Hepatocyte (in vitro differentiated cells): ENCODE measurements at places on chromosomes 1 and 21. TPM values are rescaled to one million over a fixed set of nuclear protein-coding genes. Genes with fewer than 3 reads are reported as not detected.

The TRIM62 gene
- 2.1 and 2.5 TPM in 2 replicates for total RNA-seq

DNA sequence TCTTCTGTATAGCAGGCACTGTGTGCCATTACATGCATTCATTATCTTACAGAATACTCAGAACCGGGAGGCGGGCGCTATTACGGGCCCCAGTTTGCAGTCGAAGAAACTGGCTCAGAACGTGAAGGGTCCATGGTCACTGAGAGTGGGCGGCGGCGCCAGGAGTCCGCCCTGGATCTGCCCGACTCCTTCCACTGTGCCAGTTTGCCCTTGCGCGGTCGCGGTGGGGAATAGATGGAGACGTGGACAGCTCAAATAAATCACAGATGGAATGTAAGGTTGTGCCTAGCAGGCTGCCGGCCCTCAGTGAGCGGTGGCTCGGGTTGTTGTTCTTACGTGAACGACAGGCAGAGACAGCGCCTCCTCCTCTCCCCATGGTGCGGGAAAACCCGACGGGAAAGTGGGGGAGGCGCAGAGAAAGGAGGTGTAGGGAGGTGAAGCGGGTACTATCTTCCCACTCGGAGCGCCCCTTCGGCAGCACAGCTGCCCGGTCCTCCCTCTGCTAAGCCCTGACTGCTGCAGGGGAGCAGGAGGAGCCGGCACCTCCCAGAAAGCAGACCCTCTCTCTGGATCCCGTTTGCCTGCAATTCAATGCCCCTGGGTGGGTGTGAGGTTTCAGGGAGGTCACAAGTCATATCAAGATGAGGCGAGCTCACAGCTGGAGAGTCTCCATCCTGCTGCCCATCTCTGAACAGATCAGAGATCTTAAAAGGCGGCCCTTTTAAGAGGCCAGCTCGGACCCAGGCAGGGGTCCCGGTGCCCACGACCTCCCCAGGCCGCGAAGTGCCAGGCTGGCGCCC is 1.1 kb downstream of the COL9A2 start:
- DNase-seq = peak; percentile 49

DNA sequence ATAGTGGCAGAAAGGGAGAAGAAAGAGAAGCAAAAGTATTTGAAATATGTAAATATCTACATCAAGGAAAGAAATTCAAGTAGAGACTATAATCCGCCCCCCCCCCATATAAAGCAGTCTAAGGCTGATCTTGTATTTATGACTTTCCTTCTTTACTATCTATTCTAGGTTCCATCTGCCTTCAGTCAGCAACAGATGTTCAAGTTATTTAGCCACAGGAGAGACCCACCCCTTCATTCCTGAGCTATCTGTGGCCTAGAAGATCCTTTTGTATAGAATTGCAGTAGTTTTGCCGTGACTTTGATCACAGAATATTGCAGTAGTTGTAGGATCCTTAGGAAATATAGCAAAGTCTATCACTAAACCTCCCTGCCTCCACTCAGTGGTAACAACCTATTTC is 10.7 kb upstream of the BSDC1 start:
- DNase-seq = no peak

GRCh38 chr1:6948416-6948815 is 163.2 kb downstream of the CAMTA1 start:
- no peak for DNase-seq

DNA sequence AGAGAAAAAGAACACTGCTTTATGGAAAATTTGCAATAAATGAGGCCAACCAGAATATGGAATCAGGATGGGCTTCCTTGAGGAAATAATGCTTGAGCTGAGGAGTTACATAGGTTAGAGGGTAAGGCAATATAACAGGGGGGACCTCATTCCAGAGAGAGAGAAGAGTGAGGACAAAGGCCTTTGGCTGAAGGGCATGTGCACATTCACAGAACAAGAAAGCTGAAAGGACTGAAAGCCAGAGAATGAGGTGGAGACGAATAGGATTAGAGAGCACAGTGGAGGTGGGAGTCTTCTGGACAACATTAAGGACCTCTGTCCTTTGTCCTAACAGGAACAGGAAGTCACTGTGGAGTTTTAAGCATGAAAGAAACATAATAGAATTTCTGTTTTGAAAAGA is 60.7 kb upstream of the MROH9 start:
- DNase-seq = no peak
